ENCODE measurements at places on chromosomes 2 and 18. TPM values are rescaled to one million over a fixed set of nuclear protein-coding genes. Genes with fewer than 3 reads are reported as not detected.

The ACADL gene
- total RNA-seq = 0.59 TPM

The SERPINB5 gene
- not detected for total RNA-seq

The TEX51 gene
- not detected for total RNA-seq

DNA sequence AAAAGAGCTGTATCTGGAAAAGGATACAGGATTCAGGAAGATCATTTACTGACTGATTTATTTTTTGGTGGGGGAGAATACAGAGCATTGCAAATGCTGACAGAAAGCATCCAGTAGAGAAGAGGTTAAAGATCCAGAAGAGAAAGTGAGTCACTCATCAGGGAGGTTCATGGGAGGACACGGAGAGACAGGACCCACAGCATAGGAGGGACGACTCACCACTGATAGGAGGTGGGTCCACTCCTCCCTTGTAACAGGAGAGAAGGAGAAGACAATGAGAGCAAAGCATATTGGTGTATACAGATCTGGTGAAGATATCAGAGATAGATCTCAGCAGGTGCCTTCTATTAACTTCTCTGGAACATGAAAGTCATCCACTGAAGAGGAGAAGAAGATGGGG is 142.4 kb upstream of the AQP4 start:
- no peak for DNase-seq

GRCh38 chr18:75053028-75053629 is 155.8 kb downstream of the PTGR3 start:
- no peak for DNase-seq

DNA sequence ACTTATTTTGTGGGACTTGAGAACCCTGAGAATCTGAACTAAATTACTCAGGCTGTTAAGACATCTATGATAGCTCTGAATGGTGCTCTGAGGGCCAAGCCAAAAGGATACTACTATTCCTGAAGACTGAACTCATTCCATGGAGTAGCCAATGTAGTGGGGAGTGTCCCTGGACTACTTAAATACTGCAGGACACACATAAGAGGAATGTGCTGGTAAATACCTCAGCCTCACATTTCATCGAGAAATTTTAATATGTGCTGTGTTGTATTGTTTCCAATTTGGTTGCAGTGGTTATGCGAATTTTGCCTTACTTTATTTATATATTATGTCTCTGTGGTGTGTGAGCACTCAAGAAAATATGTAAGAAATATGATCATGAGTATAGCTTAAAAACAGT is 264.4 kb upstream of the FIGN start:
- no peak for DNase-seq

- no peak for DNase-seq
Observed at GRCh38 chr18:1806884-1807615, 764.3 kb downstream of the METTL4 start.

- DNase-seq = no peak
Observed at GRCh38 chr2:191739194-191739593, 61.3 kb downstream of the NABP1 start.

DNA sequence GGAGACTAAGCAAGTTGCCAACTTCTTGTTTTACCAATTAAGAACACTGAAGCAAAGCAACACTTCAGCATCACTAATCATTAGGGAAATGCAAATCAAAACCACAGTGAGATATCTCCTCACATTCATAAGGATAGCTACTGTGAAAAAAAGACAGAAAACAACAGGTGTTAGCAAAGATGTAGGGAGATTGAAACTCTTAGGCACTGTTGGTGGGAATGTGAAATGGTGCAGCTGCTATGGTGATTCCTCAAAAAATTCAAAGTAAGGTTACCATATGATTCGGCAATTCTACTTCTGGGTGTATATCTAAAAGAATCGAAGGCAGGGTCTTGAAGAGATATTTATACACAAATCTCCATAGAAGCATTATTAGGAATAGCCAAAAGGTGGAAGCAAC is 8.6 kb upstream of the PRKD3 start:
- DNase-seq = no peak

All from left ventricle myocardium superior (tissue), 1 donor.